ENCODE measurements at places on chromosomes 2 and 18. TPM values are rescaled to one million over a fixed set of nuclear protein-coding genes. Genes with fewer than 3 reads are reported as not detected.

GRCh38 chr18:12861637-12862036, 22.4 kb downstream of the PTPN2 start:
- DNase-seq, result no peak

Gene GYPC
- total RNA-seq, result 98.1 TPM

Gene SPEG
- total RNA-seq, result 176 TPM

Gene LRATD1
- total RNA-seq, result 13.5 TPM

GRCh38 chr18:59385191-59385590, 26.1 kb upstream of the LMAN1 start:
- no peak for DNase-seq

Gene LDLRAD4
- 72.0 TPM for total RNA-seq

- DNase-seq, result no peak
Measured at GRCh38 chr2:234133004-234133403, 82.5 kb downstream of the SPP2 start.
